ENCODE measurements at places on chromosomes 16 and 17.

DNA sequence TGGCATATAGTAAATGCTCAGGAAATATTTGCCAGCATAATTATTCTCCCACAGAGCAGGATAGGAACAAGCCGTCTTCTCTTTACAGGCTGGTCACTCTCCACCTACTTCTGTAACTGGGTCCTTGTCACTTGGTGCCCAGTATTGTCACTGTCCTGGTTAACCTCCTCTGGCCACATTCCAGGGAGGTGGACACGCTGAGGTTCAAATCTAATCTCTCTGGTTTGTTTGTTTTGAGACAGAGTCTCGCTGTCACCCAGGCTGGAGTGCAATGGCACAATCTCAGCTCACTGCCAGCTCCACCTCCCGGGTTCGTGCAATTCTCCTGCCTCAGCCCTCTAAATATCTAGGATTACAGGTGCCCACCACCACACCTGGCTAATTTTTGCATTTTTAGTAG is 15.6 kb downstream of the SBK1 start:
- no peak for DNase-seq

DNA sequence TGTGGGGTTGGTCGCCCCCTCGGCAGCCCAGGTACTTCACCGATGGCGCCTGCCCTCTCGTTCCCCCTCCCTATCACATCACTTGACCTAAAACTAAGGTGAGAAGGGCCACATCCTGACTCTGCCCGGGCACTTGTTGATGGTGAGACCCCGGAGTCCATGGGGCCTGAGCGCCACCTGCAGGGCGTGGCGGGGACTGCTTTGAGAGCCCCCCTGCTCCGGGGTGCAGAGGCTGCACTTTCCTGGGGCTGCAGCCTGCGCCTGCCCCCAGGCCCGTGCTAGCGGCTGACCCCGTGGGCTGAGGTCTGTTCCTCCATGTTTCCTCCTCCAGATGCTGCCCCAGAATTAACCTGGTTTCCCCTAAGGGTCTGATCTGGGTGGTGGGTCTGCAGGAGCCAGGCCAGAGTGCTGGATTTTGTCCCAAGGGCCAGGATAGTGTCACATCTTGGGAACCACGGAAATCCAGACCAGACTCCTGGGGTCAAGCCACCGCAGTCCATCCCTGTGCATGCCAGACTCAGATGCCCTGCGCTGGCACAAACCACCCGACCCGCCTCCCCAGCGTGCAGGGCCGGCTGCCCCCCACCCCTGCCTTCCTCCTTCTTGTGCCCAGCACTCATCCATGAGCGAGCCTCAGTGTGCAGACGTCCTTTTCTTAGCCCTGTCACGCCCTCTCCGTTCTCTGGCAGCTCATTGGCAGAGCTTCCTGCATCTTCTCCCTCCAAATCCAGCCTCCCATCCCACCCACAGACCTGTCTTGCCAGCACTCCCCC is 2.7 kb downstream of the NDUFAF8 start:
- no peak for DNase-seq

DNA sequence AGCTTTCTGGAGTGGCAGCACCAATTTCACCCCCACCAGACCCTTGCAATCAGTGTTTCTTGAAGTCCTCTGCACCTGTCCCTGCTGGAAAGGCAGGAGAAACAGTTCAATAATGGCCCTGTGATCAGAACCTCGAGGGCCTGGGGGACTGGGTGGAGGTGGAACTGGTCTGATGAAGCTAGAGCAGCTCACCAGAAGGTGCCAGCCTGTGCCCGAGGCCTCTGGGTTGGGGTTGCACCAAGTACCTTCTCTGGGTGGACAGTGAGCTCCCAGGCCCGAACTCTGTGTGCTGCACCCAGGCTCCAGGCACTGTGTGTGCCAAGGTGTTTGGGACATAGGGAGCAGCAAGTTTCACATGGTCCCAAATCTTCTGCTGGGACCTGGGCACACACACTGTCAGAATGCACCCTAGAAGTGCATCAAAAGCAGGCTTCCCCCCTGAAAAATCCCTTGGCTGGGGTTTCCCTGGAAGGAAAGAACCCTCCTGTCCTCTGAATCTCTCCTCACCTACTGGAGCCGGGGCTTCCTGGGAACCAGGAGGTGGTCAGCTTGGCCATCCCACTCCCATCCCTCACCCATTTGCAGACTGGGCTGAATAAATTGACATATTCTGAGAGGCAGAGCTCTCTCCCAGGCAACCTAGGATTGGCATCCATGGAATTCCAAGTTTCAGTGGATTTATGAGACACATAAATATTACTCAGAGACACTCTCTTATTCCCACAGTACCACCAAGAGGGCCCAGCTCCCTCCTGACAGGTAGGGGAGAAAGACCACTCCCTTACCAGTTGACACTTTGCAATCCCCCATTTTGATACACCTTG is 17.4 kb downstream of the CD300LG start:
- no peak for DNase-seq

- DNase-seq = no peak
Observed at GRCh38 chr16:83762992-83763358, 44.8 kb upstream of the HSBP1 start.

GRCh38 chr17:16286947-16287562 is 66.2 kb downstream of the CENPV start:
- no peak for DNase-seq

DNA sequence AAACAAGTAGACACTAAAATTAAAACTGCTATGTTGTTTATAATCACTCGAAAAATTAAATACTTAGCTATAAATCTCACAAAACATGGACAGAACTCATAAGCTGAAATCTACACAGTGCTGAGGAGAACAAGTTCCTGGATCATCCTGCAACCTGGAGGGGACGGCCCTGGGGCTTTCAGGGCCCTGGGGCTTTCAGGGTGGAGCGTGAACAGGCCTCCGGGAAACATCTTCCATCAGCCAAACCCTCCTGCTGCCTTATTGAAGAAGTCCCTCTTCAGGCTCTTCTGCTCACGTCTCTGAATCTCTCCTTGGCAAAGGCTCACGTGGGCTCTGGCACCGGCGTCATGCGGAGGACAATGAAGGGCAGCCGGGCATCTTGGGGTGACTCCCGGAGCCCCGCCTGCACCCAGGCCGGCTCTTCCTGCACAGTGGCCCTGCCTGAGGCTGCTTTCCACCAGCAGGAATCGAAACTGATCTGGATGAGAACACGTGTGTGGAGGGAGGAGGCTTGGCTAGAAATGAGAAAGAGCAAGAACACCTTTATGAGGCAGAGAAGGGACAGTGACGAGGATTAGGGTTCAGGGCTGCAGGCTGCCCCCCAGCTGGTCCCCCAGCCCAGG is 127.3 kb downstream of the CDRT15L2 start:
- DNase-seq = no peak

DNA sequence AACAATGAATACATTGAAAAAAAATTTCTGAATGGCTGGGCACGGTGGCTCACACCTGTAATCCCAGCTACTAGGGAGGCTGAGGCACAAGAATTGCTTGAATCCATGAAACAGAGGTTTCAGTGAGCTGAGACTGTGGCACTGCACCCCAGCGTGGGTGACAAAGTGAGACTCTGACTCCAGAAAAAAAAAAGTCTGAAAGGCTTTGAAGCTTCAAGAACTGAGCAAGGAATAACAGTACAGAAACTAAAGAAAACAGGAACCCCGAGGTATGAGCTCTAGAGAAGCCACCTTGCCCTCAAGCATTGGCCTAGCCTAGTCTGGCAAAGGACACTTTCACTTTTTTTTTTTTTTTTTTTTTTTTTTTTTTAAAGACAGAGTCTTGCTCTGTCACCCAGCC is 45.0 kb downstream of the TEX2 start:
- DNase-seq = no peak

DNA sequence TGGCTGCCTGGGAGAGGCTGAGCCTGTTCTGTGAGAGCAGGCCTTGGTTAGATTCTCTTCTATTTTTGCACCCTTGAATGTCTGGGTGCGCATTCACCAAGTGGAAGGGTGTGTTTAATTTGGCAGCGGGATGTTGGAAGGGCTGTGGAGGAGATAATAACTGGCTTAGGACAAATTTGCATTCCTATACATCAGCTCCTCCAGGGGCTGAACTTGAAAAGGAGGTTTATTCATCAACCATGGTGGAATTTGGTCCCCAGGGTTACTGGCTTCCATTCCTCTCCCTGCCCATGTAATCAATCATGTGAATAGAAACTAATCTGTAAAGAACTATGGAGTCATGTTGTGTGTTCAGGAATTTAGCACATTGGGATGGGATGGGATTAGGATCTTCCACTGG is 100.2 kb upstream of the FOXF1 start:
- no peak for DNase-seq

GRCh38 chr17:10899281-10899680 is 61.4 kb upstream of the PIRT start:
- DNase-seq = no peak

- no peak for DNase-seq
Observed at GRCh38 chr16:57667526-57668262, 412 bp upstream of the ADGRG3 start.

- DNase-seq = peak; percentile 30
Observed at GRCh38 chr16:19559242-19559910, 3.9 kb downstream of the VPS35L start.

DNA sequence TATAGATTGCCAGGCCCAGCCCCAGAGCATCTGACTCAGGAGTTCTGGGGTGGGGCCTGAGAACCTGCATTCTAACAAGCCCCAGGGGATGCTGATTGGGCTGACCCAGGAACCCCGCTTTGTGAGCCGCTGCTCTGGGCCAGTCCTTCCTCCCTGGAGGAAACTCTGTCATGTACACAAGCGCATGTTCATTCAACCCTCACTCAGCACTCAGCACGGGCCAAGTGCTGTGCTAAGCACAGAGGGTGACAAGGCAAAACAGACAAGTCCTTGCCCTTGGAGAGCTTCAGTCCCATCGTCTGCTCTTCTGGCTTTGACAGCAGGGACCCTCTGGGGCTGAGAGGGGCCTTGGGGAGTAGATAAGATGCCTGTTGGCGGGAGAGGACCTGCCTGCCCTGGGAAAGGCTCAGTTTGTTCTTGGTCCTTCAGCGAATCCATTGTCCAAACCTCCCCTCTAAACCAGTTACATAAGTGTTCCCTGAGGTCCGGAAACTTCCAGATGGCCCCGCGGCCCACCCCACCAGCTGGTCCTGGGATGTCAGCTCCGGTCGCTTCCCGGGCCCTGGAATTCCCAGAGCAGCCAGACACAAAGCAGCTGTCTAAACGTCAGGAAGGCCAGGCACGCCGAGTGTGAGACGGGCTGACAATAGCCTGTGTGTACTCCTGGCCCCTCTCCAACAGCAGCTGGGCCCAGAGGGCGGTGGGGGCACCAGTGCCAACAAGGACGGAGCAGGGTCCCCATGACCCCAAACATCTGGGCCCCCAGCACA is 88.8 kb downstream of the ZDHHC7 start:
- DNase-seq = no peak

DNA sequence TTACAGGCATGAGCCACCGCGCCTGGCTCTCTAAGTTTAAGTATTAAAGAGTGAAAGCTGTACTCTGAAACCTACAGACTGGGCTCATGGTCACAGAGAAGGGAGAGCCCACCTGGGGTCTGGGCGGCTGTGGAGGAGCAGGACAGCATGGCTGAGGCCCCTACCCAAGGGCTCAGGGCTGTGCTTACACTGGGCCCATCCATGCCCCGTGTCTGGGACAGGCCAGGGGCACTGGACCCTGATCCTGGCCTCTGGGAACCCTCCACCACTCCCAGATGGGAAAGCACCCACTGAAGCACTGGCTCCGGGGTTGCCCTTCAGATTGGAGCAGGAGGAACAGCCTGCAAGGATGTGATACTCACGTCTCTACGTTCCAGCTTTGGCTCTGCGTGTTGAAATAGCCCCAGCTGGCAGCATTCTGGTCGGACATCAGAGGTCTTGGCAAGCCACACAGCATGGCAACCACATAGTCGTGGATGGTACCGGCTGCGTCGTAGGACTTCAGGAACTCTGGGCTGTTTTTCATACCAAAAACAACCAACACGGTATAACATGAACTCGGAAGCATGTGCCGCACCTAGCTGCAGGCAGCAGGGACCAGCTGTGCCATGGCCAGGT is 13.0 kb downstream of the SHPK start:
- DNase-seq = no peak

GRCh38 chr17:79732804-79733691 is 2.3 kb downstream of the ENPP7 start:
- no peak for DNase-seq

DNA sequence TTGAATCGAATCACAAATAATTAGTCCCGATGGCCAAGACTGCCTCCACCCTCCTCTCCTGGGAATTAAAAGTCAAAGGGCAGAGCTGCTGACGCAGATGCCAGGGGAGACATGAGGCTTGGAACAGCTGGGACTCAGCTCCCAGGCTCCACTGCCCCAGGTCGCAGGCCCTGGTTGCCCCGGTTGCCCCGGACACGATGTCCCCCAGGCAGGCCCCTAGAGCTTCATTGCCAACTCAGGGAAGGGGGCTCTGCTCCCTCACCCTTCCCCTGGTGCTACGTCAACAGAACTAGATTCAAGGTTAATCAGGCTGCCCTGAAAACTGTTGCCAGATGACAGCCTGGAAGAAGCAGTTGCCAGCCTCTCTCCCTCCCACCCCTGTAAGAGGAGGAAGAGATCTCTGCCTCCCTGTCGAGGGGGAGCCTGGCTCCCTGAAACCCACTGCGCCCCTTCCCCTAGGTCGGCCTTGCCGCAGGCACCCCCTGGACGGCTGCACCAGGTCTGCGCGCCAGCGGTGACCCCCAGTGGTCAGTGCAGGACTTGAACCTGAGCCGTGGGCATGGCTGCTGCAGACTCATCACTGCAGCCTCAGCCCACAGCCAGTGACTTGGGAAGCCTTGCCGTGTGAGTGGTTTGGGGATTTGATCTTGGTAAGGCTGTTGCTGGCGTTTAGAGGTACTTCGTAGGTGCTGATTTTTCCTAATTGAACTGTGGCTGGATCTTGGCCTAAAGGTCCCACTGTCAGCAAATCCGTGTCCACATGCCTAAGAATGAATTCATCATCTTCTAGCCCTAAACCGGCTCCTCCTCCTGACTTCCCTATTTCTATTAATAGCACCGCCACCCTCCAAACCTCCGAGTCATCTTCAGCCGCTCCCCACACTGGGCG is 84.1 kb upstream of the TOB1 start:
- peak; percentile 30 for DNase-seq

DNA sequence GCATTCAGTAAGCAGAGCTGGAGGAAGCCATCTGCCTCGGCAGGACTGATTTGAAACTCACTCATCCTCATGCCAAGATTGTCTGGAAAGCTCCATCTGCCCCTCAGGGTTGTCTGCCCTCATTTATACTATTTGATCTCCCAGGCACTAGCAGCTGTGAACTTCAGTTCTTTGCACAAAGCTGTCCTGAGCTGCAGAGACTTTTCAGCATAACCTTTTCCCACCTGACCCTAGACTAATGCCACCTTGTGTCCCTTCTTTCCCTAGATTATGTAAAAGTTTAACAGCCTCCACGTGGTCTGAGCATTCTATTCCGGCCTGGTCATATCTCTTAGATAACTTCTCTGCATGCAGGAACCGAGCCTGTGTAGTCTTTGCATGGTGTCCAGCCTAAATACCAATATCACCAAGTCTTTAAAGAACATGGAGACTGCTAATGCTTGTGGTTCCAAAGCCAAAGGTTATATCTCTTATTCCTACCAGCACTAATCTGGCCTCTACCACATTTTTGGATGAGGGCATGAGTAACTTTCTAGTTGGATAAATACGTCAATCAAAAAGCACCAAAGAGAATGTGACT is 29.1 kb downstream of the STAT5A start:
- DNase-seq = no peak
